WTC11 (cell line): ENCODE measurements at places on chromosomes 3 and 15. TPM values are rescaled to one million over a fixed set of nuclear protein-coding genes. Genes with fewer than 3 reads are reported as not detected.

GRCh38 chr3:126955004-126955790, 27.7 kb upstream of the PLXNA1 start:
- no peak overlapping the region for H3K4me3 ChIP-seq
- H3K4me1 ChIP-seq, result peaks cover 8% of the 10 kb centered on the region
- H3K27ac ChIP-seq, result no peak overlapping the region; the same call in 1 of the 2 replicates
- H3K36me3 ChIP-seq, result no peaks in the 10 kb centered on the region
- H3K27me3 ChIP-seq, result no peaks in the 10 kb centered on the region

- H3K36me3 ChIP-seq, result peaks cover 12% of the 10 kb centered on the region
- H3K27me3 ChIP-seq, result no peaks in the 10 kb centered on the region
- peaks cover 34% of the 10 kb centered on the region for H3K4me1 ChIP-seq
- H3K4me3 ChIP-seq, result no peak overlapping the region
- H3K27ac ChIP-seq, result no peak overlapping the region
- no peak for DNase-seq
Observed at GRCh38 chr15:29849716-29850115, 27.4 kb upstream of the TJP1 start.

GRCh38 chr3:196044513-196044912, 37.4 kb downstream of the TFRC start:
- H3K36me3 ChIP-seq, result peaks cover 8% of the 10 kb centered on the region
- peaks cover 5% of the 10 kb centered on the region for H3K4me1 ChIP-seq
- H3K4me3 ChIP-seq, result no peak overlapping the region
- no peak for DNase-seq
- H3K27me3 ChIP-seq, result no peaks in the 10 kb centered on the region

GRCh38 chr3:167749728-167750127, 14.2 kb downstream of the SERPINI1 start:
- no peaks in the 10 kb centered on the region for H3K36me3 ChIP-seq
- H3K27me3 ChIP-seq, result no peaks in the 10 kb centered on the region
- peaks cover under 1% of the 10 kb centered on the region; the same call in 1 of the 2 replicates for H3K4me1 ChIP-seq
- H3K27ac ChIP-seq, result no peak overlapping the region
- no peak for DNase-seq

GRCh38 chr15:59649603-59650002, 7.7 kb downstream of the GTF2A2 start:
- H3K27ac ChIP-seq, result no peak overlapping the region
- peaks cover 37% of the 10 kb centered on the region for H3K36me3 ChIP-seq
- DNase-seq, result no peak
- H3K27me3 ChIP-seq, result no peaks in the 10 kb centered on the region
- no peak overlapping the region for H3K4me3 ChIP-seq
- no peaks in the 10 kb centered on the region for H3K4me1 ChIP-seq

- H3K27ac ChIP-seq, result no peak overlapping the region
- DNase-seq, result no peak
- H3K36me3 ChIP-seq, result no peaks in the 10 kb centered on the region
- no peak overlapping the region for H3K4me3 ChIP-seq
- H3K4me1 ChIP-seq, result peaks cover 20% of the 10 kb centered on the region
Observed at GRCh38 chr15:77856705-77857346, 220.7 kb downstream of the TBC1D2B start.

- H3K36me3 ChIP-seq, result no peaks in the 10 kb centered on the region
- no peaks in the 10 kb centered on the region for H3K4me1 ChIP-seq
- no peaks in the 10 kb centered on the region for H3K27me3 ChIP-seq
Observed at GRCh38 chr3:87901141-87901540, 157.7 kb downstream of the CGGBP1 start.

GRCh38 chr3:124859025-124859424, 28.1 kb downstream of the ITGB5 start:
- H3K36me3 ChIP-seq, result peaks cover 46% of the 10 kb centered on the region
- peaks cover 17% of the 10 kb centered on the region for H3K4me1 ChIP-seq
- no peaks in the 10 kb centered on the region for H3K27me3 ChIP-seq
- H3K4me3 ChIP-seq, result no peak overlapping the region
- H3K27ac ChIP-seq, result peak overlapping the region; percentile 51
- no peak for DNase-seq

GRCh38 chr15:74171965-74172541, 1.5 kb upstream of the ISLR start:
- H3K36me3 ChIP-seq, result no peaks in the 10 kb centered on the region
- peaks cover 46% of the 10 kb centered on the region for H3K4me1 ChIP-seq

GRCh38 chr15:49530092-49530491, 90.5 kb downstream of the FAM227B start:
- no peak overlapping the region for H3K27ac ChIP-seq
- H3K4me1 ChIP-seq, result no peaks in the 10 kb centered on the region
- H3K27me3 ChIP-seq, result no peaks in the 10 kb centered on the region; the same call in 1 of the 2 replicates
- DNase-seq, result no peak

DNA sequence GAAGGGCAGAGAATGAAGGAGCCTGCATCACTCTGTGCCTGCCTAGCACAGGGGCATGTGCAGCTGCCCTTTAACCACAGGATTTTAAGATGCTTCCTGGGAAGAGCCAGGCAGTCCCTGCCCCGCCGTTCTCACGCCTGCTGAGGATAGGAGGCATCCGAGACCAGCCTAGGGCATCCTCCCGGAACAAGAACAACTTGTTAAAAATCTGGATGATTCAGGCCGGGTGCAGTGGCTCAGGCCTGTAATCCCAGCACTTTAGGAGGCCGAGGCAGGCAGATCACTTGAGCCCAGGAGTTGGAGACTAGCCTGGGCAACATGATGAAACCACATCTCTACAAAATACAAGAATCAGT, 15.2 kb downstream of the NRROS start:
- H3K27me3 ChIP-seq, result no peaks in the 10 kb centered on the region
- peaks cover 25% of the 10 kb centered on the region for H3K4me1 ChIP-seq
- 0 out of 2 replicates have a peak overlapping the region, but pooled peaks have one; percentile 52 for H3K27ac ChIP-seq
- H3K4me3 ChIP-seq, result no peak overlapping the region

GRCh38 chr15:95262866-95263564, 1031.7 kb downstream of the MCTP2 start:
- peaks cover 18% of the 10 kb centered on the region for H3K4me1 ChIP-seq
- no peaks in the 10 kb centered on the region; the same call in 1 of the 2 replicates for H3K27me3 ChIP-seq
- no peak for DNase-seq
- H3K4me3 ChIP-seq, result no peak overlapping the region
- H3K27ac ChIP-seq, result no peak overlapping the region

- DNase-seq, result no peak
- H3K4me3 ChIP-seq, result no peak overlapping the region
- no peak overlapping the region for H3K27ac ChIP-seq
- H3K27me3 ChIP-seq, result no peaks in the 10 kb centered on the region; the same call in 1 of the 2 replicates
Observed at GRCh38 chr3:195770081-195770840, 41.5 kb downstream of the MUC4 start.

- H3K4me3 ChIP-seq, result no peak overlapping the region
- no peaks in the 10 kb centered on the region for H3K27me3 ChIP-seq
- H3K36me3 ChIP-seq, result no peaks in the 10 kb centered on the region; the same call in 1 of the 2 replicates
Observed at GRCh38 chr3:123524981-123525380, 59.9 kb downstream of the HACD2 start.

- H3K27me3 ChIP-seq, result peaks cover 4% of the 10 kb centered on the region
- no peaks in the 10 kb centered on the region for H3K36me3 ChIP-seq
- DNase-seq, result no peak
- H3K27ac ChIP-seq, result no peak overlapping the region
- peaks cover 6% of the 10 kb centered on the region for H3K4me1 ChIP-seq
Observed at GRCh38 chr15:44788748-44789147, 52.4 kb downstream of the TRIM69 start.

CDC25A gene
- 52.4 to 57.6 TPM (median 54.7 TPM) in 3 replicates for total RNA-seq

ANO10 gene
- total RNA-seq, result 35.1 to 38.1 TPM (median 36.6 TPM) in 3 replicates

CORO2B gene
- 3.5 to 4.9 TPM (median 3.6 TPM) in 3 replicates for total RNA-seq

KY gene
- total RNA-seq, result not detected in 3 replicates
